Forelimb muscle (tissue), 1 donor: ENCODE measurements at places on chromosomes 16 and 17. TPM values are rescaled to one million over a fixed set of nuclear protein-coding genes. Genes with fewer than 3 reads are reported as not detected.
A peak's percentile ranks its signal among the peaks of the same experiment; 100 is the strongest.

DNA sequence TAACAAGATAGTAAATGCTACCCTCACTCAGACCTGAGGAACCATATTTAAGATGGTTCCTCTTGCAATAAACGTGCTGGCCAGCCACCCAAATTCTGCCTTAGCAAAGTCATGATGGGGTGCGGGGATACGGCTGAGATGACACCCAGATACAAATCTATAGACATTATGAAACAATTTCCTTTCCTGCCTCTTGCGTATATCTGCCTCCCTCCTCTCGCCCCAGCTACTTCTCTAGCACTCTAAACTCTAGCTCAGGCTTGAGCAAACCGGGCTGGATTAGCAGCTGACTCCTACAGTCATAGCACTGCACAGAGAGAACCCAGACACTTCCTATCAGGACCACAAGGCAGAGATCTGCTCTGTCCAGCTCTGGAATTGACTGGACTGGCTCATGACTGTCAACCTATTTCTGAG lies 22.3 kb downstream of the CD300LF start:
- DNase-seq: no peak

GRCh38 chr16:15613676-15614075 lies 29.3 kb downstream of the MARF1 start:
- DNase-seq: no peak

DNA sequence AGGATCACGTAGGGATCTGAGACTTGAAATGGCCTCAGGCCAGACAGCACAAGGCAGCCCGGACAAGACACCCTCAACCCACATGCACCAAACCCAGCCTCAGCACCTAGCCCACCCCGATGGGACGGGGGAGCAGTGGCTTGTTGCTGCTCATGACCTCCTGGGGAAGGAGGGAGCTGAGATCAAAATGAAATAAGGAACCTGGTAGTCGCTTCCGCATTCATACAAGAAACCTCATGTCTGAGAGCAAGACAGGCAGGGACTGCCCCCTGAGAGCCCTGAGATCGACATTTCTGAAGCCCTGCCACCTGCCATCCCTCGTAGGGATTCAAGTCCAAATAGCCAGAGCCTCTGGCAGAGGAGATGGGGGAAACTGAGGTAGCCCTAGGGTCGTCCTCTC lies 5.7 kb upstream of the CEP131 start:
- no peak for DNase-seq

DNA sequence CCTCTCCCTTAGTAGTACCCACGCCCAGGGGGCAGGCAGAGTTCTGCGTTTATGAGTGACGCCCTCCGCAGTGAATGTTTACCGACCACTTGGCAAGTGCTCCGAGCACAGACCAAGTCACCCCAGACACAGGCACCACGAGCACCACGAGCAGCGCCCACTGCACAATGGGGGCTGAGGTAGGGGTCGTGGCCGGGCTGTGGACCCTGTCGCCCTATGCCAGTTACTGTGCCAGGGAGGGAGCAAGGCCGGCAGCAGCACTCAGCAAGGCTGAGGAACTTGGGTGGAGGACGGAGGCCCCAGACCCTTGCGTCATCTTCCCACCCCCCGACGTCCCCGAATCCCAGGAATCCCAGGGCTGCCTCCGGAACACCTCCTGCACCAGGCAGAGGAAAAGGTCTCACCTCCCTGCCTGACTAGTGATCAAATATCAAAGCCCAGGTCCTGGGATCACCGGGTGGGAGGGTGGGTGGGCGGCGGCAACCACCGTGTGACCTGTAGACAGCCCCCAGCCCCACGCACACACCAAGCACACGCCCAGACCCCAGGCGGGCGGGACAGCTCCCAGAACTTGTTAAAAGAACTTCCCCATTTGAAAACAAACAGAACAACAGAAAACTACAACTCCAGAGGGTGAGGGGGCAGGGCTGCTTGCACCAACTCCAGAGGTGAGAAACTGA lies 5.4 kb downstream of the VASN start:
- DNase-seq: no peak

DNA sequence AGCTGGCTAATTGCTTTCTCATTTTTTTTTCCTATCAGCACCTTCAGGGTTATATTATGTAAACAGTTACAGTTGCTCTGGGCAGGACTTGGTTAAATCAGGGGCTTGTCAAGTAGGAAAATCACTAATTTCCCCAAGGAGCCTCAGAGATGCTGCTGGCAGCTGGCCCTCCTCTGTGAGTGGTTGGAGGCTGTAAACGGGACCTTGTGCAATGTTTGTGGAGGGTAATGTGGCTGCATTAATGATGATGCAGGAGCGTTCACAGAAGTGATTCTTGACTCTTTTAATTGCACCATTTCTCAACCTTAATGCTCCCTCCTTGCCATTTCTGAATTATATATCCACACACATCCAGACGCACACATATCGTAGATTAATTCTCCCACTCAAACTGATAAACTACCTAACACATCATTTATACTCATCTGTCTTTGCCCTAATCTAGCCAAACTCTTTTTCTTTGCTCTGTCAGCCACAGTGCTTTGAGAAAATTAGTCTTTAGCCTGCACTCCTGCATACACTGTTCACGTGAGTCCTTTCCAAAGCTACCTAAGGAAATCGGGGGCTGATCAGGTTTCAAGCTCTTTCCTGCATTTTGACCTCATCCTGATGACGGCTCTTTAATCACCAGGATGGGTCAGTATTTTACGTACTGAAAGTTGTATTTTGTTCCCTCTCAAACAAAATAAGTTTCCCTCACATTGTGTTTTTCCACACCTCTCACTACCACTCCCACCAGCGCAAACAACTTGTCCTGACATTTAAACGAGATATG lies 154.4 kb upstream of the PIRT start:
- peak; percentile 14 for DNase-seq

- no peak for DNase-seq
Observed at GRCh38 chr16:70610273-70611223, 35.8 kb upstream of the IL34 start.

SLC6A2 gene
- polyA plus RNA-seq: 2.1 TPM

NBR1 gene
- polyA plus RNA-seq: 57.5 TPM

ITGA2B gene
- 2.9 TPM for polyA plus RNA-seq

SDR42E2 gene
- polyA plus RNA-seq: not detected

NOTUM gene
- polyA plus RNA-seq: 4.9 TPM

CHST5 gene
- polyA plus RNA-seq: 0.27 TPM

TRPV3 gene
- 1.2 TPM for polyA plus RNA-seq
